ENCODE measurements at places on chromosomes 11 and 22.

GRCh38 chr11:12973528-12974181, 35.5 kb upstream of the RASSF10 start:
- DNase-seq = no peak

- no peak for DNase-seq
These were observed 932.8 kb downstream of the BRD1 start for GRCh38 chr22:48894804-48895250.

DNA sequence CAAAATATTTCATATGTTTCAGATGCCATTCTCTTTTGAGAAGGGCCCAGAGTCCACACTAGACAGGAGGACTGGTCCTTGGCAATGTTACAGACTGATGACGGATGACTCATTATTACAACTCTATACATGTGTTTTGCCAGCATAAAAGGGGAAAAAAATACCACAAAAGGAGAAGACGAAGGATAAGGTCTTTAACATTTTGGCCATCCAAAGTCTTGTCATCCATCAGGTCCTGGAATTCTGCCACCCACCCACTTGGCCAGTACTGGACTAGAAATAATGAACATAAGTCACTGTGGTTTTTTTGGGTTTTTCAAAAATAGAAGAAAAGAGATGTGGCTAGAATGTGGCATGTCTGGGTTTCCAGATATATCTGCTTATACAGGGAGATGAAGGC, 57.7 kb upstream of the BDNF start:
- no peak for DNase-seq

DNA sequence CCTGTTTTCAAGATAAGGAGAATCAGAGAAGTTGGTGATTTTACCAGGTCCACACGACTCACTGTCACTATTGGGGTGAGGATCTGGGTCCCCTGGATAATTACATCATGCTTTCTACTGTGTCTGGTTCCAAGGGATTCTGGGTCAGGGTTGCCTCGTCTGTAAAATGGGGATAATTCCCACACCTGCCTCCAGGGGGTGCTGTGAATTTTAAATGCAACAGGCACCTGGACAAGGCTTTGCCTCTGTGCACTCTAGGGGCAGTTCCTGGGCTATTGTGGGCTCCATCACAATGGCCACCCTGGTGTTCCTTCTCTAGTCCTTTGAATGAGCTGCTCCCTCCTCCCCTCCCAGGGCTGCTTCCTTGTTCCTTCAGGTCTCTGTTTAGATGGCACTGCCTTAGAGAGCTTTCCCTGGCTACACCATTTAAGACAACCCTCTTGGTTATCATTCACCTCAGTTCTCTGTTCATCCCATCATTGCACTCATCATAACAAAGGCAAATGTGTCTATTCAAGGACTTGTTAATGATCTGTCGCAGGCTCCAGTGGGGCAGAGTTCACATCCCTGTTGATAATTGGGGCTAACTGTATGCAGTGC, 178.6 kb downstream of the MIAT start:
- DNase-seq = no peak

- DNase-seq = no peak
These were observed 1.7 kb upstream of the GAB2 start for GRCh38 chr11:78419327-78419726.

- DNase-seq = no peak
These were observed 26.1 kb upstream of the KRTAP5-6 start for GRCh38 chr11:1670905-1671371.

- no peak for DNase-seq
These were observed 80.3 kb upstream of the NECTIN1 start for GRCh38 chr11:119809346-119809745.

DNA sequence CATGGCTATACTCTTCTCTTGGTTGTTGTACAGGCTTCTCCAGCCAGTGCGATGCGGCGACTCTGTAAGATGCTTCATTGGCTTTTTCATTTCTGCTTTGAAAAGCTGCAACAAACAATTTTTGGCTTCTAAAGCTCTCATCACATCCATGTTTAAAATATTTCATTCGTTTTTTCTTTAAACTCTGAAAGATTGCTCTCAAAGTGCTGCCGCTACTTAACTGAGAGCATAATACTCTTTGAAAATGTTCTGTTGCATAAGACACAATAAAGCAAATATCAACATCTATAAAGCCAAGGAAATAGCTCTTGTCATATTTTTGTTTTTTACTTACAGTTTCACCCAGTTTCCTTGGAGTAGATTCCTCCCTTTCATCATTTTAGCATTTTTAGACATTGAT, 468.3 kb downstream of the TBC1D22A start:
- DNase-seq = no peak

GRCh38 chr11:7563281-7563680, 49.5 kb downstream of the PPFIBP2 start:
- no peak for DNase-seq

- DNase-seq = no peak
These were observed 155.0 kb downstream of the WT1 start for GRCh38 chr11:32280339-32280738.

- DNase-seq = no peak
These were observed 781 bp downstream of the TCIRG1 start for GRCh38 chr11:68039526-68040086.

- DNase-seq = peak; percentile 78
These were observed at the start of gene P2RY6 for GRCh38 chr11:73271936-73272679. Gene P2RY6 (plus strand): TSS chr11:73272338. CDS start chr11:73296519, 24,181 bp downstream.

GRCh38 chr22:46876357-46876934, 114.0 kb downstream of the TBC1D22A start:
- no peak for DNase-seq

DNA sequence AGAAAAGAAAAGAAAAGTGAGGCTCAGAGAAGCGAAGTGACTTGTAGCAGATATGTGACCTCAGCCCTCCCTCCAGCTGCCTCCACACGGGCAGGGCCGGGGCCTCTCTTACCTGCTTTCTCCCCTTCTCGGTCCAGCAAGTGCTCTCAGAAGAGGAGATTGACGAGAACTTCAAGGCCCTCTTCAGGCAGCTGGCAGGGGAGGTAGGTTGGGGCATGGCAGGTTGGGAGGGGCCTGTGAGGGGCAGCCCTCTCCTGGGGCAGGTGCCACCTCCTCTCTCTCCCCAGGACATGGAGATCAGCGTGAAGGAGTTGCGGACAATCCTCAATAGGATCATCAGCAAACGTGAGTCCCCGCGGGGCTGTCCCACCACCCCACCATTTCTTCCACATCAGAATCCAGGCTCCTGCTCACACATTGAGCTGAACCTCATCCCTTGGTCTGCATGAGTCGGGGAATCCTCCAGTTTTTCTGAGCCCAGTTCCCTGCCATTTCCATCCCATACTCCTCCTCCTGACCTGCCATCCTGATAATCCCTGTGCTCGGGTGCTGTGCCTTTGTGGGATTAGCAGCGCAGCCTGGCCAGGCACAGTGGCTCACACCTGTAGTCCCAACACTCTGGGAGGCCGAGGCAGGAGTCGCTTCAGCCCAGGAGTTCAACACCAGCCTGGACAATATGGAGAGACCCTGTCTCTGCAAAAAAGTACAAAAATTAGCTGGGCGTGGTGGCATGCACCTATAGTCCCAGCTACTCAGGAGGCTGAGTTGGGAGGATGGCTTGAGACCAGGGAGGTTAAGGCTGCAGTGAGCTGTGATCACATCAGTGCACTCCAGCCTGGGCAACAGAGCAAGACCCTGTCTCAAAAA, 26.4 kb downstream of the CAPN1 start:
- DNase-seq = peak; percentile 54

DNA sequence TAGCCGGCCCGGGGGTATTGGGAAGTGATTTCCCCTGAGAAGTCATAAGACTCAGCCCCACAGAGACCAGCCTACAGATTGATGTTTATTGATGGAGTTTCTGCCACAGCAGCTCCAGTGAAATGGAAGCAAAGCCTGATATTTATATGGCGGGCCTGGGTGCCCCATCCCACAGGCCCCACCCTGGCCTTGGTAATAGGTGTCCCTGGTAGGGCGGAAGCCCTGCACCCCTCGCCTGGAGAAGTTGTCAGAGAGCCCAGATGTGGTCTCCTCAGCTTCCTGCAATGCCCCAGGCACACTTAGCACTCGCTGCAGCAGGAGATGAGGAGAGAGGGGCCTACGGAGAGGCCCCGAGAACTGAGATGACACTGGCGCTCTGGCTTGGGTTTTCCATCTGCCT, 107.4 kb downstream of the MORC2 start:
- DNase-seq = no peak

GRCh38 chr22:46178755-46179505, 28.6 kb downstream of the PPARA start:
- DNase-seq = no peak

DNA sequence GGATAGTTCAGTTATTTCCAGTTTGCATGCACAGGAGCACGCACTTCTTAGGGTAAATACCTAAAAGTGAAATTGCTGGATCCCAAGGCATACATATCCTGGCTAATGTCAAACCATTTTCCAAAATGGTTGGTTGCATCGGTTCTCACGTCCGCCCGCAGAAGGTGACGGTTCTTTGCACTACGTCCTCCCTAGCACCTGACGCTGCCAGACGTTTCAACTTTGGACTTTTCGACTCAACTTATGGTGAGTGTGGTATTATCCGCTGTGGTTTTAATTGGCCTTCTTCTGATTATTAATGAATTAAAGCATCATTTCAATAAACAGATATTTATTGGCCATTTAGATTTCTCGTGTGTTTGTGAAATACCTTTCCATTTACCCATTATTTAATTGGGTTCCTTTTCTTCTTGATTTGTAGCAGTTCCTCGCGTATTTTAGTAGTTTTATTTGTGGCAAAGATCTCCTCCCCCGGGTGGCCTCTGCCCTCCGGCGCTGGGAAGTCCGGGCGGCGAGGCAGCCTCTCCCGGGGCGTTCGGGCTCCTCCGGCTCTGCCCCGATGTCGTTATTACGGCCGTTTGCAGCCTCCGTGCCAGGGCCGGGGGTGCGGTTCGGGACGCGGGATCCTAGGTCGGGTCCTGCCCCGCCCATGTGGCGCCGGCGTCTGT, at the start of gene JHY:
JHY (plus strand) TSS at position 571 of the 668 bp plus-strand sequence. CDS start 3,091 bp downstream, outside the sequence.
- DNase-seq = no peak

- no peak for DNase-seq
These were observed 150.3 kb upstream of the NCAM1 start for GRCh38 chr11:112810951-112811350.

DNA sequence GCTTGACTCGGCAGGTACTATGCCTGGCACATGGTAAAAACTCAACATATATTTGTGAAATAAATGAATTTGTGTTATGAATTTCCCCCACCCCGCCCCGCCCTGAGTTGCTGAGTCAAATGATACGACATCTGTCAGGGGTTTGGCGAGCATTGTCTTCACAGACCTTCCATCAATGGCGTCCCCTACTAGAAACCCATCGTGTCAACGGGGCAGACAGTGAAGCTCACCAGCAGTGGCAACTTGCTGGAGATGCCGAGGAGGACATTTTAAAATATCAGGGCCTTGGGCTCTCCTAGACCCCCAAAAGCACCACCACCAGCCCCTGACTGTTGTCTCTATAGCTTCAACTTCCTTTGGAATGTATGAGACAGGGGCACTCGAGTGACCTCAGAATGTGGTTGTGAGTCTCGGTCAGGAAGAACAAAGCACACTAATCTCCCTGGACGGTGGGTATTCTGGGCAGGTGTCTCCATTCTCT, 761 bp upstream of the NXF1 start:
- no peak for DNase-seq

DNA sequence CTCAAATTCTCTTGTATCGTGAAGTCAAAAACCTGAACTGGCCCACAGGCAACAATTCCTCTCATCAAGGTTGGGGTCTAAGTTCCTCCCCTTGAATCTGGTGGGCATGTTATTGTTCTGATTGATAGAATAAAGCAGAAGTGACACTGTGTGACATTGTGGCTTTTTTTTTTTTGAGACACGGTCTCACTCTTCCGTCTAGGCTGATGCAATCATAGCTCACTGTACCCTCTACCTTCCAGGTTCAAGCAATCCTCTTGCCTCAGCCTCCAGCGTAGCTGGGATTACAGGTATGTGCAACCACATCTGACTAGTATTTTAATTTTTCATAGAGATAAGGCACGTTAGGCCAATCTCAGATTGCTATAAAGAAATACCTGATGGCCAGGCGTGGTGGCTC, 8.9 kb upstream of the PELI3 start:
- no peak for DNase-seq

DNA sequence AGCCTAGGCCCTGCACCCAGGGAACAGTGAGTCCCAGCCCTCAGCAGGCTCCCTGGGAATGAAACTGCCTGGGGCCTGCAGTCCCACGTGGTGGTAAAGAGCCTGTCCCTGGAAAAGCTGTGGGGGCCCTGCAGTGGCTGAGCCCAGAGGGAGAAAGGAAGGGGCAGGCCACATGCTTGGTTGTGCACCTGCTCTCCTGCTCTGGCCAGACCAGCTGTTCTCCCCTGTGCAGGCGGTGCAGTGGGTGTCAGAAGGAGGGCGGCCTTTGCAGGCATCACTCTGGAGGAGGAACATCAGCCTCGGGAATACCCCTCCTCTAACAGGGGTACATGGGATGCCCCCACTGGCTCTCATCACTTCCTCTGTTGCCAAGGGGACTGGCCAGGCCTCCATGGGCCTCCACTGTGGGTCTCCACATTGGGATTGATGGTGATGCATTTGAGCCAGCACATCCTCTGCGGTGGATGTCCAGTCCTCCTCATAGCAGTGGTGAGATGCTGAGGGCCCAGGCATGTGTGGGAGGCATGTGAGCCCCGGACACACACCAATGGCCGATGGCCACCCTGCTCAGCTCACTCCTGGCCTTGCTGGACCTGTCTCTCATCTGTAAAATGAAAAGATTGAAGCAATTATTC, 690.4 kb downstream of the BRD1 start:
- peak; percentile 54 for DNase-seq

DNA sequence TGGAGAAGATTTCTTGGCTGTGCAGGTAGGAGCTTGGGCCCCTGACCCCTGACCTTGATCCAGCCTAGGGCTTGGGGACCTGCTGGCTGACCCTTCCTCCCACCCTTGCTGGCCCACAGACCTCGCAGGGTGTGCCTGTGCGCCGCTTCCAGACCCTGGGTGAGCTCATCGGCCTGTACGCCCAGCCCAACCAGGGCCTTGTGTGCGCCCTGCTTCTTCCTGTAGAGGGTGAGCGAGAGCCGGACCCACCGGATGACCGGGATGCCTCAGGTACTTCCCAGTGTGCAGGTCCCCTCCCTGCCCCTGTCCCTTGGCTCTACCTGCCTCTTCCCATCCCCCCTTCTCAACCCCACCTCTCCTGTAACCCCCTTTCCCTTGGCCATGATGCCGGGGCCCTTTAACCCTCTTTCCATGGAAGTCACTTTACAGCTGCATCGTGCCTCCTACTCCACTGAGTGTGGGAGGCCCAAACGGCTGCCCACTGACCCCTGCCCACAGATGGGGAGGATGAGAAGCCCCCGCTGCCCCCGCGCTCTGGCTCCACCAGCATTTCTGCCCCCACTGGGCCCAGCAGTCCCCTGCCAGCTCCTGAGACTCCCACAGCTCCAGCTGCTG, 3.8 kb downstream of the INPPL1 start:
- peak; percentile 26 for DNase-seq

GRCh38 chr11:39569789-39570188, 1889.7 kb downstream of the LRRC4C start:
- DNase-seq = no peak

DNA sequence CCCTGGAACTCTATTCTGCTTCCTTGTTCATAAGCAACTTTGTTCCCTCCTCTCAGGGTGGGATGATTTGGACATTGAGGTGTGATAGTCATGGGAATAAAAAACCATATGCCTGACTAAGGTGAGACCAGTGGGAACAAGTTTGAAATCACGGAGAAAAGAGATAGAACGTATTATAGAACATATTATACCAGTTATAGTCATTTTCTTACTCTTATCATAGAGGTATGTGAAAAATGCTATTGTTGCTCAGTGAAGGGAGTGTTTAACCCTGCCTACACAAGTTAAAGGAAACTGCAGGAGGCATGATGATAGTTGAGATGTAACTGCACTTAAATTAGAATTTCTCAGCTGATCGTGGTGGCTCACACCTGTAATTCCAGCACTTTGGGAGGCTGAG, 15.5 kb downstream of the OR6Q1 start:
- no peak for DNase-seq

- DNase-seq = no peak
These were observed 66.0 kb upstream of the HORMAD2 start for GRCh38 chr22:30014244-30014643.
